Bronchial epithelial cell (primary cell): ENCODE measurements at places on chromosomes 7 and 10.

- DNase-seq = peak; percentile 57
Observed at GRCh38 chr10:62095181-62096122, 173.2 kb downstream of the RTKN2 start.

DNA sequence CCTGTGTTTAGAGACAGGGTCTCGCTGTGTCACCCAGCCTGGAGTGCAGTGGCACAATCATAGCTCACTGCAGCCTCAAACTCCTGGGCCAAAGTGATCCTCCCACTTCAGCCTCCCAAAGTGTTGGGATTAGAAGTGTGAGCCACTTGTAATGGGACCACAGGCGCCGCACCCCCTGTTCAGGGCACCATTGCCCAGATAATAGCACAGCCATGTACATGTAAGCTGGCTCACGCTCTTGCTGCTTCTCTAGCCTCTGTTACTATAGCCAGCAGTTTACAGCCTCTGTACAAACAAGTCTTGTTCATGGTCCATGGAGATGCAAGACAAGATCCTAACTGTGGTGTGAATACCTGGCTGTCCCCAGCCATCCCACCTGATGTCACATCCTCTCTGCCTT lies 4.2 kb upstream of the MLXIPL start:
- no peak for DNase-seq

GRCh38 chr10:73756183-73756582 lies 12.0 kb downstream of the SEC24C start:
- no peak for DNase-seq

DNA sequence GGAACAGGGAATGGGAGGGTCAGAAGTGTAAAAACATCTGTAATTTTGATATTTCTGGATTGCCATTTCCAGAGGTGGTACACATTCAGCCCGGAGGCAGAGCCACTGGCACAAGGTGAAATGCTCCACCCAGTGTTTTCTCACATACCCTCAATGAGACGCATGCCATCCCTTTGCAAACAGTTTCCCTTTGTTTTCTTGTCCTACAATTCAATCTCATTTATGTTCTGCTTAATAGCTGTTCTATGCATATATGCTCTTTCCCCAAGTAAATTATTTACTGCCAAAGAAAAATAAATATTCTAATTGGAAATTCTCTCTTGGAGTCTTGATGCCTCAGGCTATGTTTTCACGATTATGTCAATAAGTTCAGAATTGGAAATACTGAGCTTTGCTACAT lies 369.7 kb upstream of the AKR1E2 start:
- no peak for DNase-seq

- no peak for DNase-seq
Observed at GRCh38 chr10:49756031-49756430, 6.1 kb downstream of the OGDHL start.

- no peak for DNase-seq
Observed at GRCh38 chr10:73054286-73054685, 42.4 kb downstream of the P4HA1 start.

GRCh38 chr7:112193915-112194502 lies 12.2 kb downstream of the DOCK4 start:
- no peak for DNase-seq

DNA sequence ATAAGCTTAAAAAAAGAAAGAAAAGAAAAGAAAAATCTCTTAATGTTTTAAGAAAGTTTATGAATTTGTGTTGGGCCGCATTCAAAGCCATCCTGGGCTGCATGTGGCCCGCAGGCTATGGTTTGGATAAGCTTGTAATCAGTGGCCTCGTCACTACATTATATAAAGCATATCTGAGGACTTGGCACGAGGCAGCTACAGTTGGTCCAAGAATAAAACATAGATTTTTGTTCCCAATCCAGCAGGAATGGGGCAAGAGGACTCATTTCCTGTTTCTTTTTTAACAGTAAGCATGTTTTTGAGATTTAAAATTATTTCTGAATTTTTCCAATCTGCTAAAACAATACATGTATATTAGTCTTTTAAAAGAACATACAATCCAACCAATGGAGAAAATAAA lies 28.6 kb downstream of the MCM10 start:
- no peak for DNase-seq

DNA sequence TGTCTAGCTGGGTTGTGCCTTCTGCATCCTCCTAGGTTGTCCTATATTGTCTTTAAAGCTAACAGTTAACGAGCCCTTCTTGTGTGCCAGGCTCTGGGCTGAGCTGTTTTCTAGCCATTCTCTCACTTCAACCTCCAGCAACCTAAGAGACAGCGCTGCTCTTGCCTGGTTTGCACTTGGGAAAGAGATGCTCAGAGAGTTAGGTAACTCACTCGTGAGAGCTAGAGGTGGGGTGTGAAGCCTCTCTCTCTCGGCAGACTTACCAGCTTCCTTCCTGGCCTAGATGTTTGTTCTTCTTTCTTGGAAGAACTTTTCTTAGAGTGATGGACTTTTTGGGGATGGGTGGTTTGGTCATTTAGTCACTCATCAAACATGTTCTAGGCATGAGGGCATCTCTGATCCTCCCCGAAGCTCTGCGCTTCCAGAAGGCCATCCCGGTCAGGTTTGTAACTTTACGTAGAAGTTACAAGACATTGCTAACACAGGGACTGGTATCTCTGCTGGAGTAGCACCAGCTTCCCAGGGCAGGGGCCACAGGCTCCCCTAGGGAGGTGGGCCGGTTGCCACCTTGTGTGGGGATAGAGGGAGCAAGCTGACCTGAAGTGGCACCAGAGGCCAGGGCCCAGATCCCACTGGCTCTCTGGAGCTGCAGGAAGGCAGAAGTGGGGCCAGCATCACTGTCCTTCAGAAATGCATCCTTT lies 14.3 kb downstream of the TSPAN15 start:
- no peak for DNase-seq

- no peak for DNase-seq
Observed at GRCh38 chr10:113859261-113859660, 4.8 kb downstream of the NHLRC2 start.

GRCh38 chr10:131692176-131692575 lies 208.6 kb upstream of the PPP2R2D start:
- no peak for DNase-seq

GRCh38 chr10:97378933-97379921 lies 21.9 kb downstream of the RRP12 start:
- no peak for DNase-seq

- no peak for DNase-seq
Observed at GRCh38 chr7:79037001-79037400, 416.5 kb downstream of the MAGI2 start.

DNA sequence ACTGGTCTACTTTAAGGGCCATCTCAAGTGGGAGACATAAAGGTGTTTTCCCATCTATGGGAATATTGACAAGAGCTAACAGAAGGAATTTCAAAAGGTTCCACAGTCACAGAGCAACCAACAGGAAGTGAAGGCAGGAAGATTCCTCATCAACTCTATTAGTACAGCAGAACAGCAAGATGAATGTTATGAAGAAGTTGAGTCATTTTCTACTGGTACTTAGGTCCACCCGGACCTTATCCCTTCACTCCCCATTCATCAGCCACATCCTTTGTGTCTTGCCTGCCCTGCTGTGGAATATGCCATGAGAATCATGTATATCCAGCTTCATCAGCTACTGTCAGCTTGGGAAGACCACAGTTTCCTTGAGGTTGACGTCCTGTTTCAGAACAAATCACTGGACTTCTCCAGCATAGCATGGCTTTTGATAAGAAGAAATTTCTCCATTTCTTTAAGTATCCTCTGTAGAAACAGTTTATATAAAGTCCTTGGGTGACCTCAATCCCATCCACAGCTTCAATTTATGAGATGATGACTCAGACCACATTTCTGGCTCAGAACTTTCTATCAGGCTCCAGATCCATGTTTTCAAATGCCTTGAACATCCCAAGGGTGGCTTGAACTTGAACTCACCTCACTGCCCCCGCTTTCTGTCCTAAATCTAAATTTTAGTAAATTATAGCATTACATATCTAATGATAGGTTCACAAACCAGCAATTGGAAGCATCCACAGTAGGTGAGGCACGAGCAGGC lies 84.9 kb upstream of the AGK start:
- DNase-seq = no peak

DNA sequence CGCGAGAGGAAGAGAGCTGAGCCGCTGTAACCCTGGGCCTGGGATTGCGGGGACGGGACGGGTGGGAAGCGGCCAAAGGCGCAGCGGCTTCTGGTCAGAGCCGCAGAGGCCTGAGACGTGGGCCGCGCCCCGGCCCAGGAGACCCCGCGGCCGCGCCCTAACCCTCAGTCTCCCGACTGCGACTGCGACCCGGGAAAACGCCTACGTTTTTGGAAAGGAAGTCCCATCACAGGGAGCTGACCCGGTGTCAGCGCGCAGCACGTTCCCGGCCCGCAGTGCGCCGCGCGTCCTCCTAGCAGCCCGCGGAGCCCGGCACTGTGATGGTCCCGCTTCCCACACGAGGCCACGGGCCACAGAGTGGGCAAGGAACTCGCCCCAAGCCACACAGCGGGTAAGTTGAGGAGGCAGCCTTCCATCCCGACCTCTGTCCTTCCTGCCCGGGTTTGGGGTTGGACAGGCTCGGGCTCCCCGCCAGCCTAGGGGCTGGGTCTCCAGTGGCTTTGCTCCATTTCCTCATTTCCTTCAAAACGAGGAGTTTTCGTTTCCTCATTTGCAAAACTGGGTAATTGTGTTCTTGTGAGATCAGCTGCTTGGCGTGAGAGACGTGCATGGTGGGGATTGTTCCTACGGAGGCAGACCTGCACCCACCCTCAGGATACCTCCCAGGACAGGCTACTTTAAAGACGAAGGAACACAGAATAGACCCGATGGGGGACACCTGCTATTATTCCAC lies 1.2 kb downstream of the GPNMB start:
- DNase-seq = no peak
